ENCODE measurements at places on chromosomes 2 and 18.

DNA sequence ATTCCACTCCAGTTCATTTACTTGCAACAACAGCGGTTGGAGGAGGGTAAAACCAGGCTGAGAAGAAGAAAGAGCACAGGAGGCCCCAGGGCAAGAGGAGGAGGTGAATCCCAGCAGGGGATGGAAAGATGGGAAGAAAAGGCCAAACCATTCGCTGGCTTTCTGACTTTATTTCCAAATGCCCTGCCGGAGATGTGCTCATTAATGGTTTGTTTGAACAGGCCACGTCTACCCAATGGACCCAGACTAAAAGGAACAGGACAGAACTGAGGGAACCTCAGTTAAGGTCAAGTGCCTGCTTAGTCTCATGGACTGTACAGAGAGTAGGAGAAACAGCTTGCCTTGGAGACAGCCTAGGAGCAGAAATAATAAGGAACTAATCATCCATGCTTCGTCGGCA, 121.6 kb upstream of the NDUFV2 start:
- DNase-seq = no peak

- no peak for DNase-seq
Measured at GRCh38 chr2:68287580-68288441, 31.9 kb downstream of the CNRIP1 start.

- DNase-seq = no peak
Measured at GRCh38 chr18:24373328-24373727, 24.3 kb downstream of the OSBPL1A start.

- DNase-seq = no peak
Measured at GRCh38 chr2:19774805-19775176, 127.0 kb downstream of the TTC32 start.

DNA sequence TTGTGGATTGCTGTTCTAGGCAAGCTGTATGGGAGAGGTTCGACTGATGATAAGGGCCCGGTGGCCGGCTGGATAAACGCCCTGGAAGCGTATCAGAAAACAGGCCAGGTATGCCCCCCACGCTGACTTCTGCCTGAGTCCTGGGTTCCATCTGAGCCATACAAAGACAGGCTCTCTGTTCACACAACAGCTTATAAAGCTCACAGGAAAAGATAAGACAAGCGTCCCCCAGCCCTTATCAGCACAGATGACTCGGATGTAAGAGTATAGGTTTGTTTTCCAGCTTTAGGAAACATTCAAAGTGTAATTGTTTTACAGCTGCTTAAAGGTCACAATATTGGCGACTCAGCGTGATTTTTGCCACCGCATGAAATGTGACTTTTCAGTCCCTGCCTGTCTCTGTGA, 12.7 kb downstream of the CNDP2 start:
- DNase-seq = no peak

GRCh38 chr18:55552526-55553189, 35.3 kb downstream of the TCF4 start:
- DNase-seq = no peak

GRCh38 chr18:43547456-43547855, 270.2 kb upstream of the SYT4 start:
- DNase-seq = no peak

GRCh38 chr18:61679836-61680235, 213.0 kb downstream of the RNF152 start:
- DNase-seq = no peak

DNA sequence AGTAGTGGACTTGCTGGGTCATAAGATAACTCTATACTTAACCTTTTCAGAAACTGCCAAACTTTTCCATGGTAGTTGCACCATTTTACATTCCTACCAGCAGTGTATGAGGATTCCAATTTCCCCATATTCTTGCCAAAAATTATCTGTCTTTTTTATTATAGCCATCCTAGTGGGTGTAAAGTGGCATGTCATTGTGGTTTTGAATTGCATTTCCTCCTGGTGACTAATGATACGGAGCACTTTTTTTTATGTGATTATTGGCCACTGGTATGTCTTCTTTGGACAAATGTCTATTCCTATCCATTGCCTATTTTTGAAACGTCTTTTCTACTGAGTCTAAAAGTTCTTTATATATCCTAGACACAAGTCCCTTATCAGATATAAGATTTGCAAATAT, 44.3 kb downstream of the CACNB4 start:
- no peak for DNase-seq

DNA sequence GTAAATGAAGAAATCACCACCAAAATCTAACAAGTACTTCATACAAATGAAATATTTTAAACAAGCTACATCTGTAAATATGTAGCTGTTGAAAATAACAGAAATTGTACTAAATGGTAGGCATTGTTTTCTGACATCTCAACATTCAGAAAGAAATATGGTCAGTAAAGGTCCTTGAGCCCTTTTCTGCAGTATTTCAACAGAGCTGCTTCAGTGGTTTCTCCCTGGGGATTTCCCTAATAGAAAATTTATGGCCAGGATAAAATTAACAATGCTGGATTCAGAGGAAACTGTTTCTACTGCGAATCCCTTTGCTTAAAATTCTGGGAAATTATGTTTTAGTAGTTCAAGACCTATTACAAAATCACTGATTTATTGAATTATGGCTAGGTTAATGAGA, 256.6 kb downstream of the PIEZO2 start:
- DNase-seq = no peak

DNA sequence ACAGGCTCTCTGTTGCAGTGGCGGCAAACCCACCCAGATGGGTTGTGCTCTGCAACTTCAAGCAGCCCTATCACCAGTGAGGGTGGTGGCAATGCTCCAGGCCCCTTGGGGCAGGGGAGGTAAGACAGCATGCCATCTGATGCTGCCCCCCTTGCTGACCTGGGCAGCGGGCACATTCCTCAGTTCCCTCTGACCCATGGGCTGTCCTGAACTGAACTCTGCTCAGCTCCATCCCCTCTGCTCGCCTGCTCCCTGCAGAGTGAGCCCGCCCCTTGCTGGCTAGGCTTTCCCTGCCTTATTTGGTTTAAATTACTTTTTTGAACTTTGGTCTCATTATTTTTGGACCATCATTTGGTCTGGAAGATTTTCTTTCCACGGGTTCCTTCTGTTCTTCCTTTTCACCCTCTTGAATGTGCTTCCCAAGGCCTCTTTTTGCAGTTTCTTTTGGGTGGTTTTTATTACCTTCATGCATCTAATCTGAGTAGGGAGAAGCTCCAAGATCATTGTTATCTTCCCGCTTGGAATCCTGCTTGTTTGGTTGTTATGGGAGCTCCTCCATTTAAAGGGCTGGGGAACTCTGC, 565.4 kb downstream of the TNS1 start:
- DNase-seq = no peak

- DNase-seq = no peak
Measured at GRCh38 chr2:172596776-172597175, 40.9 kb downstream of the PDK1 start.

GRCh38 chr2:145723872-145724271, 1204.0 kb upstream of the ZEB2 start:
- DNase-seq = no peak

DNA sequence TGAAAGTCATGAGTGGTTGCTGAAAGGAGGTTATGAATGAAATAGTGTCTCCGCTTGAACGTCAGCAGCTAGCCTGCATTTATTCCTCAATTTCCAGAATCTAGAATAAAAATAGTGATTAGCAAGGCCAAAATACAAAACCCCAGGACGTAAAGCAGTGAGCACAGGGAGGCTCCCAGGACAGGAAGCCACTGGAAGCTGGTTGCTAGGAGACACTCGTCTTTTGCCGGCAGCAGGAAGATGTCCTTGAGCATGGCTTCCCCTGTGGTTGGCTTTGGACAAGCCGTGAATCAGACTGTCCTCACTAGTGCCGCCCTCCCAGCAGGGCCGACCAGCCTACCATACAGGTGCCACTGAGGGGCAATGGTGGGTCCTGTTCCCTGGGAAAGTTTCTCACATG, 374.4 kb downstream of the MTX2 start:
- no peak for DNase-seq

- no peak for DNase-seq
Measured at GRCh38 chr2:99910902-99911301, 231.5 kb downstream of the AFF3 start.

DNA sequence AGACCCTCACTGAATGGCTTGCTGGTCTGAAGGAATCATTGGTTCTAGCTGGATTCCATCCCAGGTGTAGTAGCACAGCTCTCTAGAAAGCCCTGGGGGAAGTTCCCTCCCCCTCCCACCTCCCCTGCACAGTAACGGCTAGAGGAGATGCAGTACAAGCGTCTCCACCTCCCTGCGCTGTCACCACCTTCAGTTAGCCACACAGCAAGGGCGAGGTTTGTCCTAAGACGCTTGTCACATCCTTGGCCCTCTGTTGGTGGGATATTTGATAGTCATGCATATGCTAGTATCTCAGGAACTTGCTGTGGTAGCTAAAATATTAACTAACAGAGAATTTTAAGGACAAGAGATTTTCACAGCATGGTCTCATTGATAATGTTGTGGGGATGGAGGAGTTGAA, 19.4 kb downstream of the TRAPPC12 start:
- no peak for DNase-seq

DNA sequence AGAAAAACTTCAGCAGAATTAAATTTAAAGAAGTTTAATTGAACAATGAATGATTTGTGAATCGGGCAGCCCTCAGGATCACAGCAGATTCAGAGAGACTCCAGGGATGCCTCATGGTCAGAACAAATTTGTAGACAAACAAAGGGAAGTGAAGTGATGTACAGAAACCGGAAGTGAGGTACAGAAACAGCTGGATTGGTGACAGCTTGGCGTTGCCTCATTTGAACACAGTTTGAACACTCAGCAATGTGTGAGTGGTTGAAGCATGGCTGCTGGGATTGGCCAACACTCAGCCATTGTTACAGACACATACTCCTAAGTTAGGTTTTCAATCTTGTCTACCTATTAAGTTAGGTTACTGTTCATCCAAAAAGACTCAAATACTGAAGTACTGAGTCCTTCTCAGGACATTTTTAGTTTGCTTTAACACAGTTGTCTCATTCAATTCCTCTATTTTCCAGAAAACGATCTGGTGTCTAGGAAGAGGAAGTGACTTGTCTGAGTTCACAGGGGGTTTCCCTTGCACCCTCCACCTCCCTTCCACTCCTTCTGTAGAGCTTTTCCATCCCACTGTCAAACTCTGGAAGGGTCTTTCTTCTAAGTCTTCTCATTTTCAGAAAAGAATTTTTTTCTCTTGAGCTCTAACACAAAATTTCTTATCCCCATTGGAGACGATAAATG, 137.9 kb downstream of the SLC4A3 start:
- no peak for DNase-seq

DNA sequence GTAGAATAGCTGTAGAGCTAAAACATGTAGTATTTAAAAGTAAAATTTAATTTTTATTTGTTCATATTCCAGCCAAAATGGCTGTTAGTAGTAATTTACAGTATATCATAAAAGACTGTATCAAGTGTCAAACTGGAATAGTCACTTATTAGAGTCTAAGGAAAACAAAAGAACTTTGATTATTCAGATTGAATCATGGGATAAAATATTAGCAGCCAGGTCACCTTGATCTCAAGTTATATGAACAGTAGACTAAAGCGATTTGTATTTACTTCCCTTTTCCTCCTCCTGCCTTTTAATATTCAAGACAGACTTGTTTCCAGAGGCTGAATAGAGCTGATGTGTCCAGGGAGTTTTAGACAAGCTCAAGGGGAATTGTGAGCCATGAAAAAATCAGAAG, 54.4 kb downstream of the PMAIP1 start:
- no peak for DNase-seq

GRCh38 chr18:7221424-7222155, 9.3 kb upstream of the LRRC30 start:
- DNase-seq = no peak

DNA sequence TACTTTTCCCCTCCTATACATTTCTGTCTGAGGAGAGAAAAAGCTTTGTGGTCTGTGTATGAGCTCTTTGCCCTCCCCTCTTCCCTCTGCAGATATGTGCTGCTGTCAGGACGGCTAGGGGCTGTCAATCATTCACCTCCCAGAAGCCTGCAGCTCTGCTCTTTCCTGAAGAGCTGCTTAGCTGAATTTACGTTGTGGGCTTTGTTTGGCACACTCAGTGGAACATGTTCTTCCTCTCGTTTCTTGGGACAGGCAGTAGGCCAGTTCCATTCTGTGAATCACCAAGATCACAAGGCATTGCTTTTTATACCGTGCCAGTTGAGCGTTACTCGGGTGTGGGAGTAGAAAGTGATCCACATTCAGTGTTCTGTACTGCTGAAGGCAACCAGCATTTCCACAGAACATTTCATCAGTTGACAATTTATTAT, 136.7 kb downstream of the LAMA3 start:
- DNase-seq = no peak

DNA sequence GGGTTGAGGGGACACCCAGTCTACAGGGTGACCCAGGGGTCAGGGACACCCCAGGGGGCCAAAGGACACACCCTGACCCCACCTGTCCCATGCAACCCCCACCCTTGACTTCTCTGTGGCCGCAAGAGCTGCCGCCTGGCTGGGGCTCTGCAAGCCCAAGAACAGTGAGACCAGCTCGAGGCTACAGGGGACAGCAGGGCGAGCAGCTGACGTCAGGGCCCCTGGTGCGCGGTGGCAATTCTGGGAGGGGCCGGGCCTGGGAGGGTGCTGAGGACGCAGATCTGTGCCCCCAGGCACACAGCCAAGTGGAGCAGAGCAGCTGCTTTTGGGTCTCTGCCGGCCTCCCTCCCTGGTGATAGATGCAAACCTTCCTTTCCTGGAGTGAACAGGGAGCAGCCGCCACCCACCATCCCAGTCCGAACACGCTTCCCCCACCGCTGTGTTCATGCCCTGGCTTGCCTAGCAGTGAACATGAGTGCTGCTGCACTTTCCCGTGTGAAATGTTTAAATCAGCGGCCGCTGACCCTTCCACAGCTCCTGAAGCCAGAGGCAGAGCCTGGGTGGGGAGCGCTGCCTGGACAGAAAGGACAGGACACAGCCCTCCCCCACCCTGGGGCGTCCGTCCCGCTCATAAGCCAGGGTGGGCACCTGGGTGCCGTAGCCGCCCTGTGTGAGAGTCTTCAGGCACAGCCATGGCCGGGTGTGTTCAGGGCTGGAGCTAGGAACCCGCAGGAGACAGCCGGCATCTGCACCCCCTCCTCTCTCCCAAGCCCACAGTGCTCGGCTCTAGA, 46.9 kb downstream of the SLC66A2 start:
- DNase-seq = no peak

DNA sequence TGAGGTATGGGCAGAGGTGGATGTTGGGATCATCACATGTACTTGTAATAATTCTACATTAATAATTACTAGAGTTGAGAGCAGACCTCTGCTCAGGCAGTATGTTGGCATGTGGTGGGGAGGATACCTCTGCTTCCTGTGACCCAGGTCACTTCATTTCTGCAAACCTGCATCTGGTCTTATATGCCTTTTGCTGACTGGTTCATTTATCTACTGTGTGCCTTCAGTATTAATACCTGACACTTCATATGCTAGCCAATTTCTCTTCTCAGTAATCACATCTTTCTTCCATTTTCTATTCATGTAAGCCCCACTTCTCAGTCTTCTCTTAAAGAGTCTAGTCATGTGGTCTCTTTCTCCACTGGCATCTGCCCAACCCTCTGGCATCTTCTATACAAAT, 41.1 kb upstream of the DLX2 start:
- no peak for DNase-seq

DNA sequence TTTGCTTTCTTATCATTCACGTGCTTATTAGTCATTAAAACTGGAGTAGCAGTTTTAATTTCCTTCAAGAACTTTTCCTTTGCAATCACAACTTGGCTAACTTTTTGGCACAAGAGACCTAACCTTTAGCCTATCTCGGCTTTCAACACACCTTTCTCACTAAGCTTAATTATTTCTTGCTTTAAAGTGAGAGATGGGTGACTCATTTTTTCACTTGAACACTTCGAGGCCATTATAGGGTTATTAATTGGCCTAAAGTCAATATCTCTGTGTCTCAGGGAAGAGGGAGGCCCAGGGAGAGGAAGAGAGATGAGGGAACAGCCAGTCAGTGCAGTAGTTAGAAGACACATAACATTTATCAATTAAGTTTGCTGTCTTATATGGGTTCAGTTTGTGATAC, 289.8 kb downstream of the RBM43 start:
- DNase-seq = no peak

Data from stimulated activated CD4-positive, alpha-beta T cell treated with anti-CD3 and anti-CD28 coated beads, TNF-alpha, amount 100 ng/mL, for 24 hours (primary cell).